Stimulated activated CD8-positive, alpha-beta memory T cell treated with anti-CD3 and anti-CD28 coated beads, Interleukin-7, amount 100 ng/mL, for 1 hour (primary cell): ENCODE measurements at places on chromosomes 11 and 22.

DNA sequence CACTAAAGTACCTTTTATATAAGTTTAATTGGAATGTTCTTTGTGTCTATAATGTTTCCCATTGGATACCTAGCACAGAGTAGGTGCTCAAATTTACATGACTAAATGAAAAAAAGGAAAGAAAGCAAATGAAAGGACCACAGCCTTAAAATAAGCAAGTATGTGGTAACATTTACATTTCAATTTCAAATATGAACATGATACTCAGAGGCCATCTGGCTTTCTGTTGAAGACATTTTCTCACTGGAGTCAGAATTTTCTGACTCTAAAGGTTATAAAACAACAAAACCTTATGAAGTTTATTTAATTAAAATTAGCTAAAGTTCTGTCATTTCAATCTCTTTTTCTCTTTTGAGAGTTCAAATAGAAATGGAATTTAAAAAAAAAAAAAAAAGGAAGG is 904 bp upstream of the ANGPTL5 start:
- DNase-seq: no peak

DNA sequence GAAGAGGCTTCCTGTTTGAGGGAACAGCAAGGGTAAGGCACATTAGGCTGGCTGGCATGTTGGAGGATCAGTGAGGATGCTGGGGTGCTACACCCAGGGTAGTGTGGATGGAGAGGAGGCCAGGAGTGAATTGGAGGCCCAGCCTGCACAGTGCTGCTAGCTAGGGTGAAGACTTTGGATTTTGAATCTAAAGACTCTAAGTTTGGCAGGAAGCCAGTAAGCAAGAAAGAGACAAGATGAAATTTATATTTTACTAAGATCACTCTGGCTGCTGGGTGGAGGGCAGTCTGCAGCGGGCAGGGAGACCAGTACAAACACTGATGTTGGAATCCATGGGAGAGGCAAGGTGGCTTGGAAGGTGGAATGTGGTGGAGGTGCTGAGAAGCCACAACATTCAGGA is 43.6 kb downstream of the TSPAN18 start:
- no peak for DNase-seq

DNA sequence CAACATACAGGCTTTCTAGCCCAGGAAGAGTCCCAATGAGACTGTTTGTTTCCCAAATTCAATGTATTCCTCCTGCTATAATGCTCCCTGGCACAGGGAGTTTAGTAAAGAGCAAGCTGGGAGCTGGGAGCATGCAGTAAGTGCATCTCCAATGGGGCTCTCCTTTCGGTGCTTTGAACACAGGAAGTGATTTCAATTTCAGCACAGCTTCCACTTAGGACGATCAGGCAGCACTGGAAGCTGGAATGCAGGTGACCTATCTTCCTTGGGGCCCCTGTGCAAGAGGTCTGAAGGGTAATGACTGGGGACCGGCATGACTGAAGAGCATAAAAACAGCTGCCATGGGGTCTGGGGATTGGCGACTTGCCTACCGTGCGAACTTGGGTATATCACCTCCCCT is 76.0 kb downstream of the LARGE1 start:
- DNase-seq: no peak

GRCh38 chr22:24450610-24451009 is 23.2 kb downstream of the ADORA2A start:
- no peak for DNase-seq

DNA sequence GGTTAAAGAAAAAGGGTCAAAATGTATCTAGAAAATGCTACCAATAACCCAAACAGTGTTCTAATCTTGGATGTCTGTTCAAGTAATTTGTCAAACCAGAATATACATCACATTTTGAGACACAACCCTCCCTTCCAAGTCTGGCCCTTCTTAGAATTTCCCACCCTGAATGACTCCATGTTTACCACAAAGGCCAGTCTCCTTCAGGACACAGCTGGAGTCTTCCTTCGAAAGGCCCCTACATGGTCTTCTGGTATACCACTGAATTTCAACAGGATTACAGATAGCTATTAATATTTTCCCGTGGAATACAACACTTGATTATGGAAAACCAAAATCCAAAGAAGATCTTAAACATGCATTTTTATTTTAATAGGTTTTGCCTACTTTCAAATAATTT is 10.2 kb downstream of the CCDC34 start:
- no peak for DNase-seq

GRCh38 chr22:19271856-19272535 is 19.5 kb downstream of the CLTCL1 start:
- no peak for DNase-seq

DNA sequence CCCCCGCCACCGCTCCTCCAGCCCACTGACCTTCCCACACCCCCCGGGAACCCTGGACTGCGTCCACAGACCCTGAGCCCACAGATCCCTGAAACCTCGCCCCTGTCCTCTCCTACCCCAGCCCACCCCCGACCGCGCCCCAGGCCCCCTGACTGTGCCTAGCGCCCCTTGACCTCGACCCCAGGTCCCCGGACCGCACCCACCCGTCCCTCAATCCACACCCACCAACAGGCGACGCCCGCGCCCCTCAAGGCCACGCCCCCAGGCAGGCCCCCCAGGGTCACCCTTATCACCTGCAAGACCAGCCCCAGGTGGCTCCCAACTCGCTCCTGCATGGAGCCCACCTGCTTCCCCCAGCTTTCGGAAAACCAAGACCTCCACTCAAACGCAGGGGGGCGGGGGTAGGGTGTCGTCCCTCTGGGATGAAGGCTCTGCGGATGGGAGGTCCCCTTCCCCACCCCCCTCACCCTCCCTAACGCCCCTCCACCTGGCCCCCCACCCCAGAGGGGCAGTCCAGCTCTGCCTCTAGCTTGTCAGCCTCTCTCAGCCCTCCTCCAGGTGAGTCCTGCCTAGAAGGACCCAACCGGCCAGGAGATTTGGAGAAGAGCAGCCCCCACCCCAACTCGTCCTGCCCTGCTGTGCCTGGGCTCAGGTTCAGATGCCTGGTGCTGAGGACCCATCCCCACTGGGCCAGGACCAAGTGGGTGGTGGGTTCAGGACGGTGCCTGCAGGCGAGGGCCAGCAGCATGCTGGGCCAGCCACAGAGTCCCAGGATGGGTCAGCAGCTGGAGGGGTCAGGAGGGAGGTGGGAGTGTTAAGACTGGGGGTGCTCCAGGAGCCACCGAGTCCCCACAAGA is 3.1 kb upstream of the IL17REL start:
- no peak for DNase-seq

DNA sequence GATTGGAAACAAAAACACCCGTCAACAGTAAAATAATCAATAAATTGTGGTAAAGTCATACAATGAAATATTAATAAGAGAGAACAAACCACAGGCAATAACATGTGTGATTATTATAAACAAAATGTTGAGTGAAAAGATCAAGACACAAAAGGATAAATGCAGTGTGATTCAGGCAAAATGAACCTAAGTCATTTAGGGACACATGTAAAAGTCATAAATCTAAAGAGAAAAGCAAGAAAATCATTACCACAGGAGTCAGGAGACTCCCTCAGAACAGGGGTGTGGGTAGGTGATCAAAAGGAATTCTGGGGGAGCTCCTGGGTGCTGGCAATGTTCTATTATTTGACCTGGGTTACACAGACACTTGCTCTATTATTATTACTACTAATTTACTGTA is 47.9 kb upstream of the PPP2R1B start:
- no peak for DNase-seq

DNA sequence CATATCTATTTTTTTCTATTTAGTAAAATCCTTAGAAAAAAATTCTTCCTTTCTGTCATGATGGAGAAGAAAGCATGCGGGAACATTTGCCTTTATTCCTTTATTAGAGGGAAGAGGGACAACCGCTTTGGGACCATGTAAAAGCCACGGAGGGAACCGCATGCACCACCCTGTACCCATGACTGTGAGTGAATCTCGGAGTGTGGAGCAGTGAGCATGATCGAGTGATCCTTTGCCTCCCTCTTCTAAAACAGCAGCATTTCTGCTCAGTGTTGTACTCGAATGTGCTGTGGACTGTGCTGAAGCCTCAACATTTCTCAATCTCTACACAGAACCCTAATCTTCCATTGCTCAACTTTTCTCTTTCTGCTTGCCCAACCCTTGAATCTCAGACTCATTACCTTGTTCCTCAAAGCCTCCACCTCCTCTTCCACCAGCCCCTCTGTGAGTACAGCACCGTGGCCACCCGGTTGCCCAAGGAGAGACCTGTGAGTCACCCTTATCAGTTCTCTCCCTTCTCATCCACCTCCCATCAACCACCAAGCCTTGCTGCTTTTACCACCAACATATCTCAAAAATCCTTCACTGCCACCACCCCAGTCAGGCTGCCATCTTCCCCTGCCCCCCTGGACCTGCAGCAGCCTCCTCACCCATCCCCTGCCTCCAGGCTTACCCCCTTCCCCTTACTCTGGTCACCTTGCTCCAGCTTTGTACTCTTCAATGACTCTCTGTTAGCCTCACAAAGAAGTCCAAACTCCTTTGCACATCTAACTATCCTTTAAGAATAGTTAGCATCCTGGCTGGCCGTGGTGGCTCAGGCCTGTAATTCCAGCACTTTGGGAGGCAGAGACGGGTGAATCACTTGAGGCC is 103.1 kb downstream of the NAT10 start:
- no peak for DNase-seq

DNA sequence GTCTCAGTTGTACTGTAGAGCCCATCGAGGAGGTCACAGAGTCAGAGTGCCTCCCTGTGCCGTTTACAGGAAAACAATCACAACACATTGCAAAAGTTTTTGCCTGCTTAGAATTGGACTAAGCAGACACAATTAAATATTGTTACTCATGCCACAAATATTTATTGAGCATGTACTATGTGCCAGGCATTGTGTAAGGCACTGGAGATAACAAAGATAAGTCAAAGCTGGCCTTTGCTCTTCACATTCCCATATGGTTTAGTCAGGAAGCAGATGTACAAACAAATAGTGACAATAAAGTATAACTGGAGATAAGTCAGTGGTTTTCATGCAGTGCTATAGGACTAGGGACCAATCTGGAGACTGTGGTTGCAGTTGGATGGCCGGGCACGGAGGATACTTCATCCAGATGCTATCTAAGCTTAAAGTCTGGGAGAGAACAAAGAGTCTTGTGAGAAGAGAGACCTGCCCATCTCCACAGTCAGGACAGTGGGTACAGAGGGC is 550.7 kb downstream of the INSC start:
- DNase-seq: no peak

DNA sequence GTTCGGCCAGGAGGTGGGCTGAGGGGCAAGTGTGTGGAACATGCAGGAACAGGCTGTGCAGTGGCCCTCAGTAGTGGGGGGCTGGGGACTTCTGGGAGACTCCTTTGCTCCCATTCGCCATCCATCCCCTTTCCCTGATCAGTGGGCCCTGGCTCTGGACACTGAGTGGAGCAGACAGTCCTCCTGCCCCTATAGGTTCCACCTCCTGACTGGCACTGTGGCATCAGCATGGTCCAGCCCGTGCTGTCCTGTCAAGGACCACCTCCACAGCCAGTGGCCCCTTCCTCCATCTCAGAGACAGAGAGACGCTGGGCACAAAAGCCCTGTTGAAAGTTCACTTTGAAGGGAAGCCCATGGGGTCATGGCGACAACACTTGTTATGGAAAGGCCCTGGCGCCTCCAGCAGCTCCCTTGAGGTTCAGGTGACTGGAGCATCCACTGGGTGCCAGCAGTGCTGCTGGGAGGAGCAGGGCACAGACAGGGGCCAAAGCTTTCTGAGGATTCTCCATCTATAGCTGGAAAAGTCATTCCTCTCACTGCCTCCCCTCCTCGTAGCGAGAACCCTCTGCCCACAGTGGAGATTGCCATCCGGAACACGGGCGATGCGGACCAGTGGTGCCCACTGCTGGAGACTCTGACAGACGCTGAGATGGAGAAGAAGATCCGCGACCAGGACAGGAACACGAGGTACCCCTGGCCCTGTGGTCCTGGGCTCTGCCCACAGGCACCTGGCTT is 5.6 kb downstream of the DERL3 start:
- no peak for DNase-seq

DNA sequence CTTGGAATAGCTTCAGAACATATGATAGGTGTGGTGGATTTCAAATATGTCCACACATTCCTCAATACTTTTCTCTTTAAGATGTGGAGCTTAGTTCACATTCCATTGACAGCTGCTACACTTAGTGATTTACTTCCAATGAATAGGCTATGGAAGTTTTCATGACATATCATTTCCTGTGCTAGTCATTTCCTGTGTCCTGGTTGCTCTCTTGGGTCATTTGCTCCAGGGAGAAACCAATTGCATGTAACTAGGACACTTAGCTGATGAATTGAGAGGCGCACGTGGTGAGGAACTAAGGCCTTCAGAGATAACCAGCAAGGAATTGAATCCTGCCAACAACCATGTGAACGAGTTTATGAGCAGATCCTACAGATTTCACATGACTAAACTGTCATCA is 120.9 kb downstream of the SLC17A6 start:
- no peak for DNase-seq

GRCh38 chr11:17736930-17737817 is 2.6 kb downstream of the KCNC1 start:
- no peak for DNase-seq

- DNase-seq: no peak
These were observed 342.1 kb upstream of the SYN3 start for GRCh38 chr22:33400061-33400840.

DNA sequence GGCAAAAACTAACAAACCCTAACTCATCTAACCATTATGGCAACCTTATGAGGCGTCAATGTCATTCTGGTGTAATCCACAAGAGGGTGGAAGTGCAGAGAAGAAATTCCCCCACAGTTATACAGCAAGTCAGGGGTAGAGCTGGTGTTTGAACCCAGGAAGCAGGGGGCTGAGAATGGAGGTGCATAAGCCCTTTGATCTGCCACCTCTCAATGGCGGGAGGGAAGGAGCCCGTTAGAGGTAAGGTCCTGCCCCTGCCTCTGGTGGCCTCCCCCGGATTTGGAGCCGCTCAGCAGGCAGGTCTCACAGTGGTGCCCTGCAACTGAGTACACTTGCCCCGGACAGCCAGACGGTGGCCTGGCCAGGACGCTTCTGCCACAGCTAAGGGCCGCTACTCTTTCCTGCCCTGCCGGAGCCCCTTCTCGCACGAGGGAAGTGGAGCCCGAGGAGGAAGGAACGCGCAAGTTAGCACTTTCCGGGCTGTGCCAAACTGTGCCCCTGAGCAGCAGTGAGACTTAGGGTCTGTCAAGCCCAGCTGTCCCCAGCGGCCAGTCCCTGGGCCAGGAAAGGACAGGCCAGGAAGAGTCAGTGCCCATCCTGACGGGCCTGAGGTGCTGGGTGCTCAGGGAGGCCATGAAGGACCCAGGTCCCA is 1.1 kb downstream of the FXYD2 start:
- DNase-seq: no peak

GRCh38 chr11:1866226-1866625 is 13.3 kb downstream of the LSP1 start:
- DNase-seq: no peak

DNA sequence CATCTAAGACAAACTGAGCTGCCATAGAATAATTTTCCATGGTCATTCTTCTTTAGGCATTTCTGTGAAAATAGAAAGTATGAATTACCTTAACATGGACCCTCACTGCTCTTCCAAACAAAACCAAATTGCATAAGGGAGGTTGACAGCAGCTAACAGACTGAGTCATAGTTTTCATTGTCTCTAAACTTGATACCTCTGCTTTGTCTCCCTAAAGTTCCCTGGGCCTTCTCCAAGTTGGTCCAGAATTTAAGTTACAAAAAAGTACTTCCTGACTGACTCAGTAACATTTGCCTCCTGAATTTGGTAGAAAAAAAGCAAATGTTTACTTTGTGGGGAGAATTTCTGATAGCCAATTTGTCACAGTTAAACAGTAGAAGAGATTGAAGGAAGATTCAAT is 3.0 kb downstream of the OR8D1 start:
- DNase-seq: no peak

- DNase-seq: no peak
These were observed 1.7 kb downstream of the AMOTL1 start for GRCh38 chr11:94769880-94770279.

- no peak for DNase-seq
These were observed 14.7 kb upstream of the ST14 start for GRCh38 chr11:130144861-130145281.
